Naive thymus-derived CD8-positive, alpha-beta T cell (primary cell): ENCODE measurements at places on chromosomes 5 and 9. TPM values are rescaled to one million over a fixed set of nuclear protein-coding genes. Genes with fewer than 3 reads are reported as not detected.

The LRRC26 gene
- total RNA-seq: not detected

The FGD3 gene
- 330 TPM for total RNA-seq

The GALNT12 gene
- 8.7 TPM for total RNA-seq

The LMX1B gene
- total RNA-seq: not detected

The PCDHB7 gene
- not detected for total RNA-seq

The MARCHF3 gene
- total RNA-seq: 12.3 TPM

DNA sequence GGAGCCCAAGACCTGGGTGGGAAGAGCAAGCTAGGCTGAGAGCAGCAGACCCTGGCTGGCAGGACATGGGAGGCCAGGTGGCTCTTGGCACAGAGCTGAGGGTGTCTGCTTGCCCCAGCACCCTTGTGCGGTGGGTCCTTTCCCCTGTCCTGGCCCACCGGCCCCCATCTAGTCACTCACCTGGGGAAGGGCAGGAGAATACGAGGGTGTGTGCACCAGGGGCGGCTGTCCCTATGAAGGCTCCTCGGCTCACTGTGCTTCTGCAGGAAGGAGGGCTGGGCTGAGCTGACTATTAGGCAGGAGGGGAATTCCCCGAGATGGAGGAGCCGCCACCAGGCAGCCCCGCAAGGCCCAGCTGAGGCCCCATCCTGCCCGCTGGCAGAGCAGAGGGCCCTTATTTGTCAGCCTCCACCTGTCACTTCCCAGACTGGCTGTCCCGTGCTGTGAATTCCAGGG lies 6.1 kb upstream of the TNIP1 start:
- H3K4me1 ChIP-seq: peaks cover 60% of the 10 kb centered on the region
- peak overlapping the region; percentile 14 for H3K4me3 ChIP-seq
- H3K36me3 ChIP-seq: no peaks in the 10 kb centered on the region
- no peaks in the 10 kb centered on the region for H3K27me3 ChIP-seq

DNA sequence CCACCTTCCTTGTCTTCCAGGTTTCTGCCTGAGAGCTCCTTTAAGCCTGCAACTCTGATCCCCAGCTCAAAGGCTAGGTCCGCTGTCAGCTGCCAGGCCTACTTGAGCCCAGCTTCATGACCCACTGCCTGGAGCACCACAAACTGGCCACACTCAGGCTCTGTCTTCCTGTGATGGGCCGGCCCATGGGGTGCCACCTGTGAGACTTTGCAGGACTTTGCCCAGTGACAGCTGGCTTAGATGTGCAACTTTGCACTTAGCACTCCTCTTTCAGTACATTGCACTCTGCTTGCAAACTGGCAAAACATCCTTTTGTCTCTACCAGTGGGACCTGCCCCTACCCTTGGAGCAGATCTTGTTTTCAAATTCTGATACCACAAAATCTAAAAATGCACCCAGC lies 311.5 kb upstream of the PDE4D start:
- H3K36me3 ChIP-seq: no peaks in the 10 kb centered on the region
- no peak for DNase-seq
- no peaks in the 10 kb centered on the region for H3K27me3 ChIP-seq
- no peak overlapping the region for H3K4me3 ChIP-seq
- no peaks in the 10 kb centered on the region for H3K4me1 ChIP-seq
- no peak overlapping the region for H3K27ac ChIP-seq

DNA sequence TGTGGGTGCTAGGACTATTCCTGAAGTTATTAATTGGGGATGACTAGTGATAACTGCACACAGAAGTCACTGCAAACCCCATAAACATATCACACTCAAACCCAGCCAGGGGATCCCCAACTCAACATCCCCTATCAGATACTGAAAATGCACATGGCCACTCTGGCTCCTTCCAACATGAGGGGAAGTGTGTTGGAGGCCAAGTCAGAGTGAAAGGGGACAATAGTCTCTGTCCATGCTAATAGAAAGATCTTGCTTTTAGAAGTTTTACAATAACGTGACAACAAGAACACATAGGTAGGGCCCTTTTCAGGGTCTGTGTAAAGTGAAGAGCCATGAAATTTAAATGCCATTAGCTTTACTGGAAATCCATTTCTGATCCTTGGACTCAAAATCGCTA lies 98.8 kb upstream of the SEMA6A start:
- H3K4me3 ChIP-seq: no peak overlapping the region
- H3K36me3 ChIP-seq: no peaks in the 10 kb centered on the region
- no peaks in the 10 kb centered on the region for H3K4me1 ChIP-seq
